Fibroblast of skin of scalp (primary cell): ENCODE measurements at places on chromosomes 1 and 21.
A peak's percentile ranks its signal among the peaks of the same experiment; 100 is the strongest.

DNA sequence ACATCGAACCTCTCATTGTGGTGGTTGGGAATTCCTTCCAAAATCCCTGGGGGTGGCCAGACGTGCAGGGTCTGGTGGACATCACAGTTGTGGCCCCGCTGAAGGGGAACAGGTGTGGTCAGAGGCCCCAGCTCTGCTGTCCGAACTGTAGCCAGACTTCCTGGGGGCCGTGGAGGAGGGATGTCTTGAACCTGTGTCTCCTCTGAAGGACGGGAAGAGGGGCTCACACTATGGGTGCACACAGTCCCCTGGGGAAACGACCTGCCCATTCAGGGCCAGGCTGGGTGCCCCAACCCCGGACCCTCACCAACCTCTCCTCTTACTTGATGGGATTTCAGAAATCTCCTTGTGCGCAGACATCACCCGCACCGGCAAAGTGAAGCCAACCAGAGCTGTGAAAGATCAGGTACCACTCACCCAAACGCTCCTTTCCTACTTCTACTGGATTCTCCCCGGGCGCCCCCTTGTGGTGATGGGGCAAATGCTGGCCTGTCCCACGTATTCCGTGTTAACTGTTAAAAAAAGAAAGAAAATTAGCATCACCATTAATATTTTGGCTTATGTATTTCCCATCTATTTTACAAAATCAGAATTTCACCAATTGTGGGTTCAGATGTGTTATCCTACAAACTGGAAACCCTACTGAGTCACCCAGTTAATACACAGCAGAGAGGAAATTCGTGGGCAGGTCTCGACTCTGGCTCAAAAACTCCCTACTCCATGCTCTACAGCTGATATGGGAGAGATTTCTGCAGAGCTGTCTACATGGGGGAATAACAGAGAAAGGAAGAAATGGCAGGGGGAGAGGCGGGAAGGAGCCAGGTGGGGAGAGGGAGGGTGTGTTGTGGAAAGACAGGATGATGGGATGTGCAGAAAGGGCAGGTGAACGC lies 28.1 kb downstream of the PADI4 start:
- peak; percentile 65 for DNase-seq

- no peak for DNase-seq
Measured at GRCh38 chr1:94304553-94304952, 67.2 kb upstream of the ARHGAP29 start.

- no peak for DNase-seq
Measured at GRCh38 chr21:33232291-33233034, 2.7 kb downstream of the IFNAR2 start.

DNA sequence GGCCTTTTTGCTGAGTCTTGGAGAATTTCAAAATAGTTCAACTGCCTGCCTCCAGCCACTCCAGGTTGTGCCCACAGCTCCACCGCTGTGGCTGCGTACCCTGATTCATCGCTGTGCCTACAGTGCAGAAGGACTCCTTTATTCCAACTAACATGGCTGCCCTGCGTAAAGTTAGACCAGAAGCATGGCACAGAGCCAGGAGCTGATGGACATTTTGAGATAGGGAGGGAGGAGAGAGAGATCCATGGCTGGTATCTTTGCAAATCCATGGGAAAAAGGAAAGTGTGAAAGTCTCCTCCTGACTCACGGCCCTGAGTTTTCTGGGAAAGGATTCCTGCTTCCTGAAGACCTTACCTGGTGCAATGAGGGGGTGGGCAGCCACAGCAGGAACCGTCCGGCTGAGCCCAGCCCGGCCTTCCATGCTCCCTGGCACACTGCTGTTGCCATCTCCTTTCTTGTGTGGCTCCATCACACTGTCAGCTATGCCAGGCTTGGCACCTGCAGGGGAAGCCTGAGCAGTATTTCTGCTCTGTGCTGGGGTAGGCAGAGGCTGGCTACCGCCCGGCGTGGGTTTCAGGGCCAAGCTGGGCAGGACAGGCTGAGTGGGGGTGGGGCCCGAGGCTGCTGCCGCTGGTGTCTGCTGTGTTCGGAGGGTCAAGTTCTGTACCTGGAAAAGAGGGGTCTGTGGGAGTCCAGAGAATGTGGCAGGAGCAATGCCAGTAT lies 46.0 kb upstream of the A3GALT2 start:
- no peak for DNase-seq

DNA sequence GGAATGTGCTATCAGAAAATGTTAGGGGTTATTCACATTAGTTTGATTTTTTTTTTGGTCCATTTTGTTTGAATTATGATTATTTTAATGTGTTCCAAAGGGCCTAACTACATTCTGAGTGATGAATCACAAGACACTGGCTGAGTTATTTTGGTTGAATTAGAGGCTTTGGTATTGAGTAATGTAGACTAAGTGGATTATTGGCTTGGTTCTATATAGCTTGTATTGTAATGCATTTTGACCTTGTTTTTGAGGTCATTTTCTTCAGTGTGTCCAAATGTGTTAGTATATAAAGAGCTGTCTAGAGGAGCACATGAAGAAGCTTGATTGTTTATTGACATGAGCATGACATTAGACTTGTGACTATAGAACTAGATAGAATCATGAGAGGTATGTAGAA lies 3.4 kb downstream of the ZNF326 start:
- DNase-seq = peak; percentile 37

DNA sequence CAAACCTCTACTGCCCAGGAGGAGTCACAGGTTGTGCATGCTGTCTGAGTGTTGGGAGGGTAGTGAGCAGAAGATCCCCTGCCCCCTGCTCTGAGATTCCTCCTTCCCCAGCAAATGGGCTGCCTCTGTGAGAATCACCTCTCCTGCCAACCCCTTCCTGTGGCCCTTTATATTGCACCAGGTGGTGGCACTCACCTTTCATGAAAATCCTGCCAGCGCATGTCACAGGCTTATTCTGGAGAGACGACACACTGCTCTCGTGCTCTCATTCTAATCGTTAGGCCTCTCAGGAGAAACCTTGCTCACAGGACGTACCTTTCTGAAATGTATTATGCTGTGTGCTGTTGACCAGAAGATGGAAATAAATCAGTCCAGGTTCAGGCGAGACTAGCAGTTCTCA lies 113.7 kb downstream of the RGL1 start:
- DNase-seq = no peak

DNA sequence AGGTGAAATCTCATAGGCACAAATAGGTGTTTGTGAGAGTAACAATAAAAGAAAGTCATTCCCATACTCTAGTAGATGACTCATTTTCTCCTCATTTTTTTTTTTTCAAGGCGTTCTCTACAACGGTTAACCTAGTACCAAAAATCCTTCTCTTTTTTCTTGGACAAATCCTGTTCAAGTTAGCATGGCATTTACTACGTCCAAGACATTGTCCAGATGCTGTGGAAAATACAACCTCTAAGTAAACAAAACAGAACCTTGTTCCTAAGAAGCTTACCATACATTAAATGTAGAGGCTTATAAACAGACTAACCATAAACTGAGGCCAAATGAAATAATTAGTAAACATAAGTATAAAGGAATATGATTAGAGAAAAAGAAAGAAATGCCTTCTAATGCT lies 76.2 kb upstream of the RGS4 start:
- no peak for DNase-seq

DNA sequence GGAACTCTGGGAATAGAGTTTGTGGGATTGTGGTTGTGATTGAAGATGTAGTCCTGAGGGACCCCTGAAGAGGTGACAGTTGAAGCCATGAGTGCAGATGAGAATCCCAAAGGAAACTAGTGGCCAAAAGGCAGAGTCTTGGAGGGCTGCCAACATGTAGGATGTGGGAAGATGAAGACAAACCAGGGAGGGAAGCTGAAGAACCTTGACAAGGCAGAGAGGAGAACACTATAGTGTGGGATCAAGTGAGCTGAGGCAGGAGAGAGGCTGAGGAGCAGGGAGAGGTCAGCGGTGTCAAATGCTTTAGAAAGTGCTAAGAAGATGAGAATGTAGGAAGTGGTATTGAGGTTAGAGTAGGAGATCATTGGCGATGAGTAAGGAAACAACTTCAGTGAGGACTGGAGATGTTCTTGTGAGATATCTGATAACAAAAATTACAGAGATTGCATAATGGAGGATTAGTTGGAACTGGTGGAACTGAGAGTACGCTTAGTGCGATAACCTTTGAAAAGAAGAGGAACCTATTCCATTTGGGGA lies 88.5 kb upstream of the VCAM1 start:
- peak; percentile 95 for DNase-seq

- DNase-seq = no peak
Measured at GRCh38 chr1:13930151-13930550, 230.2 kb downstream of the PRDM2 start.

DNA sequence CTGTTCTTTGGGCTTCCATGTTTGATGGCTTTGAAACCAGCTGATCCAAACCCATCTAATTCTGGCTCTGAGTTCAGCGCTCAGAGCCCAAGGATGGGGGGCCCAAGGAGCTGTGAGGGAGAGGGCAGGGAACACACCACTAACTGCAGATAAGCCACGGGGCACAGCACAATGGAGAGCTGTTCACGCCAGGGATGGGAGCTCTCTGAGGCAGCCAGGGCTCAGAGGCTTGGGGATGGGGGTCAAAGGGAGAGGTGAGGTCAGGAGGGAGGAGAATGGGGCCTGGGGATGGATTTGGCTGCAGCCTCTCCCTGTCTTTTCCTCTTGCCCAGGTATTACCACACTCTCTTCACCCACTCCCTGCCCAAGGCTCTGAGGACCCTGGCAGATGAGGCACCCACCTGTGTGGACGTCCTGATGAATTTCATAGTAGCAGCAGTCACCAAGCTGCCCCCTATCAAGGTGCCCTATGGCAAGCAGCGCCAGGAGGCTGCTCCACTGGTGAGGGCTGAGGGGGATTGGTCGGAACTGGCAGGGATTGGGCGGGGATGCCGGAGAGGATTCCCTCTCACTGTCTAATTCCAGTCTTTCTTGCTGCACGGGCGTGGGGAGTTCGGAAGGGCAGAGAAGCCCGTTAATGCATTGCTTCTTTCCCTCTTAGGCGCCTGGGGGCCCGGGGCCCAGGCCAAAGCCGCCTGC lies 11.3 kb downstream of the SLC30A2 start:
- no peak for DNase-seq

DNA sequence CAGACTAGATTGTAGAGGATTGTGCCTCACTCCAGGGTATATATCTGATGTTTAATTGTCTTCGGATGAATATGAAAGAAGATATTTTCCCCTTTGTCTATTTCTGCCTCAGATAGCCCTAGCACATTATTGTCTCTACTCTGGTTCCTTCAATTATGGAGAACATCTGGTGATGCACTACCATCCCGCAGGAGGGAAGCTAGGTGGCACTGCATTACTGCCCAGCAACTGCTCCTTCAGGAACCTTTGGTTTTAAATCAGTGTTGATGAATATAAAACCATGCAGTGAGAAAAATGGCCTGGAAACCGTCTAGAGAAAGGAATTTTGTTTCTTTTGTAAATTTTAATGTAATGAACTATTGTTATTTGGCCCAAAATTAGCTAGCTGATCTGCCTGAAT lies 68.5 kb downstream of the GPR88 start:
- peak; percentile 76 for DNase-seq
